ENCODE measurements at places on chromosomes 2 and 18. TPM values are rescaled to one million over a fixed set of nuclear protein-coding genes. Genes with fewer than 3 reads are reported as not detected.

- DNase-seq: no peak
Measured at GRCh38 chr2:124065636-124066035, 40.5 kb downstream of the CNTNAP5 start.

- DNase-seq: no peak
Measured at GRCh38 chr18:9123520-9123919, 13.1 kb upstream of the ANKRD12 start.

- no peak for DNase-seq
Measured at GRCh38 chr2:60488291-60488690, 65.2 kb downstream of the BCL11A start.

DNA sequence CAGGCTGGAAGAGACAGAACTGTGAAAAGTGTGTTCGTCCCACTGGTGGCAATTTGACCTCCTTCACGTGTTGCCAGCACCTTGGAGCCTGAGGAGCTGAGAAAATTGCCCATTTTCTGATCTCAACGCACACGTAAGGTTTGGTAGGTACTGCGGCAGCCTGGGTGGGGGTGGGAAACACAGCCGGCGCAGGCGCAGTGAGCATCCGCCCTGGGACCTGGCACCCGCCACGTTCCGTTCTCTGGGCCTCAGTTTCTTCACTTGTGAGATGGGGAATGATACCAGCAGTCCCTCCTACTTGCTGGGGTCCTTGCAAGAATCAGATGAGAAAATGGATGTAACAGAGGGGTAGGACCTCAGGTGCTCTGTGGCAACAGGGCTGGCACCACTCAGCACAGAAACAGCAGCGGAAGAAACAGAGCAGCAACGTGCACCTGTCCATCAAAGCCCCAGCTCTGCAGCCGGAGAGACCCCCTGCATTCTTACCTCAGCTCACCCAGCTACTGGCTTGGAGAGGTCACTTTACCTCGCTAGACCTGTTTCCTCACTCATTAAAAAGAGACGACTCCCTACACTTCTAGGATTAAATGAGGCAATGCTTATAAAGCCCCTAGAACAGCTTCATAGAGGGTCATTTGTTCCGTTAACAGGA, 458.0 kb upstream of the ID2 start:
- no peak for DNase-seq

TIA1 gene
- 106 TPM for total RNA-seq

DNA sequence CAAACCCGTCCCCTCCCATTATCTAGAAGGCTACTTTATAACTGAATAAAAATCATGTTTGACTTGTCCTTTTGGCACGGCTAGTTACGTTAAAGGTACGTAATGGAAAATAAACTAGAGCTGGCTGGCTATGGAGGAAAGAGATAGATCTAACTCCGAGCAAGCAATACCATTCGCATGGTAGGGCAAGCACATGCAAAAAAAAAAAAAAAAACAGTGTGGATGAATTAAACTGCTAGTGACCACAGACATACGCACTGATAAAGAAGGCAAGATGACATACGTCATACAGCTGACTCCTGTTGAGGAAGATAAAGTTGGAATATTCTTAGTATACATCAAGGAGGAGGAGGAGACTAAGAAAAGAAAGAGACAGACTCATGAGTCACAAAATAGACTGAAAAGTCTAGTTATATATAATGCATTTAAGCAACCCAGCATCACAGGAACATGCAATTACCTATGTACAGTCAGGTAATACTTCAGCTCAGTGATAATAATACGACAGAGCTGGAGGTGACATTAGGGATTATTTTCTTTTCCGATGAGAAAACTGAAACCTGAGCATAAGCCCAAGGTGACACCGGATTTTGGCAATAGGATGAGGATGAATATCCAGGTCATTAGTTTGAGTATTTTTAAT, 37.9 kb upstream of the NARS1 start:
- no peak for DNase-seq

DNA sequence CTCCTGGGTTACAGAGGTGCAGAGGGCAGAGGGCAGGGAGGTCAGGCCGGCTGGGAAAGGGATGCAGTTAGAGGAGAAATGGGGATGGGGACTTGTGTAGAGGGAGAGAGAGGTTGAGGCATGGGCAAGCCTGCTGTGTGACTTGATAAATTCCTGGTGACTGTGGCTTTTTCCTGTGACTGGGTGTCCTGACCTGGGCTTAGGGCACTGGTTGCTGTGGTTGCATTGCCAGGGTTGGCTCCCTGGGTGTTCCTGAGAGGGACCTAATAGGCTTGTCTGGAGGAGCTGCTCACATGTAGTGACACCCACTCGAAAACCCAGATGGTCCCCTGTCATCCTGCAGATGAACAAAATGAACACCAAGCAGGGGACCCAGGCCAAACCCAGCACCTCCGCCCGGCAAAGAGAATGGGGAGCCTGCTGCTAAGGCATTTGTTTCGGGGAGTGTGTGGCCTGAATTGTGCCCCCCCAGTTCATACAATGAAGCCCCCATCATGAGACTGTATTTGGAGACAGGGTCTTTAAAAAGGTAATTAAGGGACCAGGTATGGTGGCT, 78.6 kb downstream of the VWA3B start:
- DNase-seq: no peak

GRCh38 chr2:229612384-229612971, 101.9 kb downstream of the DNER start:
- no peak for DNase-seq

GRCh38 chr18:23949863-23950262, 64.7 kb upstream of the TTC39C start:
- no peak for DNase-seq

DNA sequence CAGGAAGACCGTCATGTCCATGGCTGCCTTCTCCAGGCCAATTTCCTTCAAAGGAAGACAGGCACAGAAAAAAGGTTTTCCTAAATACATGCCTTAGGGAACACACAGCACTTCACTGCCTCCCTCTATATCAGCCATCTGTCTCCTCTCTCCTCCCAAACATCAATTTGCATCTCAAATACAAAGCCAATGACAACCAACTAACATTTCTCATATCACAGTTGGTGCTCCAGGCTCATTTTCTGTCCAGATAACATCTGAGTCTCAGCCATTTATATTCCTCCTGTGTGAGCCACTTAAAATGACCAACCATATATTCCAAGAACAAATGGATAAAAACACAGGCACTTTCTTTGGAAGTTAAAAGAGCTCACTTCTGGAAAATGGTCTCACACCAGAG, 62.5 kb upstream of the ACAA2 start:
- DNase-seq: no peak

GRCh38 chr2:117987121-117987520, 26.7 kb downstream of the CCDC93 start:
- no peak for DNase-seq

DNA sequence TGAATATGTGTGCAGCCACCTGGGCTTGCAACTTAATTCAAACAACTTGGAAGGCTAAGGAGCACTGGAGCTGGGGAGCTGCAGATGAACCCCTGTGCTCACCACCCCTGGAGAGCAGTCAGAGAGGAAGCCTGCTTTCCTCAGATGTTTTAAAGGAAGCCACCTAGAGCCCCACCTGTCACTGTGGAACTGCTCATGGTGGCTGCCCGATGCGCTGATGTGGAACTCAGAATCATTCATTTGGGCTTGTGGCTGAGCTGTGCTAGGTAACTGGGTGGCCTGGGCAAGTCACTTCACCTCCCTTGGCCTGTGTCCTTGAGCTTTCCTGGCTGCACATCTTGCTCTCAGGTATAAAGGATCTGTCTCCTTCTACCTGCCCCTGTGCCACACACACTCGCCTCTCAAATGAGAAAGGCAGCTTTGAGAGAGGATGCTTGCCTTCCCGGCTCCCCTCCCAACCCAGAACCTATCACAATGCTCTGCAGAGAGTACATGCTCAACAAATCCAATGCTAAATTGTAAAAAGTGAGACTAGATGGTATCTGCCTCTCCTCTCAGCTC, 41.3 kb downstream of the BCL11A start:
- DNase-seq: no peak

ADCY3 gene
- total RNA-seq: 35.6 TPM

GRCh38 chr2:232984451-232985207, 28.4 kb downstream of the NGEF start:
- no peak for DNase-seq

- DNase-seq: no peak
Measured at GRCh38 chr2:167509586-167509985, 621.3 kb downstream of the XIRP2 start.

DNA sequence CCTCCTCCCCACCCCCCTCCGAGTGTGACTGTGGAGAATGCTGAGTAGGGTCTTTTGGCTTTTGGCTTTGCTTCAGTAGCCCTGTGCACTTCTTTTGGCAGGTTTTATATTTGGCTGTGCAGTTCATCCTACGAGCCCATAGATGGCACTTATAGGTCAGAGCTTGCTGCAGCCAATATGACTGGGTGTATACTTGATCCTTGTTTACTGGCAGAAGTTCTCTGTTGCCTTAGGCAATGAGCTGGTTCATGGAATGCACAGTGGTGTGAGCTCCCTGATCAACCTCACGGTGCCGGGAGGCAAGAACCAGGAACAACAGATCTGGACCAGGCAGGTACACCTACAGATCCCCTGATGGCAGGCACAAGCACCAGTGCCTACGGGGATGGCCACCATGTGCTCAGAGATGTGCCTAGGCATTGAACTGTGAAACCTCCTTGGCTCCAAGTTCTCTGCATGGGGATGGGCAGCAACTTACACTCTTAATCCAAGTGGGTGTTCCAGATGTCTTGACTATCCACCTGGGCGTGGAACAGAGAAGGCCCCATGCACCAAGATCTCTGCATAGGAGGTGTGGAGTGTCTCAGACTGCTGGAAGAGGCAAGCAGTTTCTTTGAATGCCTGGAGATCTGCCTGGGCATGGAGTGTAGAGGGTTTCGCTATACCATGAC, 190.4 kb downstream of the KIAA1328 start:
- DNase-seq: no peak

GAREM2 gene
- total RNA-seq: 1.7 TPM

APLF gene
- 13.5 TPM for total RNA-seq

- no peak for DNase-seq
Measured at GRCh38 chr2:239195318-239195871, 205.4 kb downstream of the HDAC4 start.

GRCh38 chr2:144078802-144079724, 440.9 kb downstream of the ZEB2 start:
- DNase-seq: no peak

GRCh38 chr2:176534798-176535466, 265.7 kb downstream of the MTX2 start:
- no peak for DNase-seq

GRCh38 chr18:63147973-63148372, 171.6 kb downstream of the BCL2 start:
- DNase-seq: no peak

GRCh38 chr2:138071720-138072719, 107.7 kb downstream of the HNMT start:
- peak; percentile 68 for DNase-seq

GRCh38 chr2:174529916-174530315, 43.1 kb upstream of the GPR155 start:
- no peak for DNase-seq

DNA sequence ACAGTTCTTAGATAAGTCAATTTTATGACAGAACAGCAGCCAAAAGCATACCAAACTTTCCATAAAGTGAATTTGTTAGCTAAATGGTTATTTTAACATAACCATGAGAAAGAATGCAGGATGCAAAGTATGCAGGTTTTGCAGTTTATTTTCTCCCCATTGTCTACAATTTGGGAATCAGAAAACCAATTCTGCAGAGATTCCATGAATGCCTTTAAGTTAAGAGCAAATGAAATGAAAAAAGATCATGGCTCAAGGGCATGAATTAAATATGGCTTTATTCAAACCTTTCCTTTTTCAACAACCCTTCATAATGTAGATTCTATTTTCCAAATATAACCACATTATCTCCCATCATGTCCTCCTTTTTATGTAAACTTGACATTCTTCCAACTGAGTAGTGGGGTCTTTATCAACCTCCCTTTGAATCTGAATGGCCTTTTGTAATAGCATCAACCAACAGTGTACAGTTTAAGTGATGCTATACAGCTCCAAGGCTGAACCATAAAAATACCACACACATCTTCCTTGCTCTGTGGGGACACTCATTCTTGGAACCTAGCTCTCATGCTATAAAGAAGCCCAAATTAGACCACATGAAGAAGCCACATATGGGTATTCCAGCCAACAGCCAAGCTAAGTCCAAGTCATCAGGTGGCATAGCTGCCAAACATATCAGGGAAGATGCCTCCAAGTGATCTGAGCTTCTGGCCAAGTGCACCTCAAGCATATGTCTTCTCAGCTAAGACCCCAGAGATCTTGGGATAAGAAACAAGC, 49.8 kb downstream of the PIAS2 start:
- DNase-seq: no peak

PRKCE gene
- 8.2 TPM for total RNA-seq

DNA sequence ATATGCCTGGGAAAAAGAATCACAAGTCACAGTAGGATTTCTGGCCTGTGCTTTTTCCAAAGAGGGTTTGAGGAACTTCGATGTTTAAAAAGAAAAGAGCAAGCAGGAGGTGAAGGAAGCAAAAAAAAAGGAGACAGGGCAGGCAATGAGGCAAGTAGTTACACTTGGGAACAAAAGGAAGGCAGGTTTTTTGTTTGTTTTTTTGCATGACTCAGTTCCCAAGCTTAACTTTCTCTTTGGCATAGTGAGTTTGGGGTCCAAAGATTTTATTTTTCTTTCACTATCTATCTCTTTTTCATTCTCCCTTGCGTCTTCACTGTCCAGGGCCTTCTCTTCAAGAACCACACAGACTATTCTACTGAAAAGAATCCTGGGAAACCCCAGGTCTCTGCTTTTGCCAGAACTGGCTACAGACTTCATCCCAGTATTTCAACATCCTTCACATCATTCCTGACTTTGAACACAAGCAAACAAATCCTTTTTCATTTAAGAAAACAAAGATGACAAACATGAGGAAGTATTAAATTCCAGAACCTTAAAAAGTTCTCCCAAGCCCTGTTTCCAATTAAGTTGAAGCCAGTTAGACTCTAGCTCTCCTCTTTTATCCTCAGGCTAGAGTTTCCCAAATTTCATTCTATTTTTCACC, 210.7 kb upstream of the RND3 start:
- no peak for DNase-seq

UGT1A8 gene
- total RNA-seq: 6.5 TPM

TTC32 gene
- 46.7 TPM for total RNA-seq

GRCh38 chr2:53208815-53209214, 558.8 kb upstream of the CHAC2 start:
- no peak for DNase-seq

GRCh38 chr2:30470426-30470825, 23.4 kb downstream of the LCLAT1 start:
- DNase-seq: no peak

- no peak for DNase-seq
Measured at GRCh38 chr2:183063083-183063482, 15.5 kb upstream of the DUSP19 start.

EFR3B gene
- 4.3 TPM for total RNA-seq

RGPD8 gene
- total RNA-seq: 55.9 TPM

DSG4 gene
- total RNA-seq: 0.24 TPM

GRCh38 chr2:127416506-127417001, 1.7 kb upstream of the PROC start:
- DNase-seq: no peak

SATB2 gene
- 3.1 TPM for total RNA-seq

GRCh38 chr2:80947601-80948130, 643.1 kb upstream of the LRRTM1 start:
- no peak for DNase-seq

Data from umbilical cord (tissue), 2 donors.